Lung (tissue), 17 donors: ENCODE measurements at places on chromosomes 3 and 15.

- no peak for DNase-seq
Observed at GRCh38 chr15:56920367-56920627, 1.9 kb downstream of the TCF12 start.

GRCh38 chr3:178205740-178206139 is 330.5 kb upstream of the KCNMB2 start:
- no peak for DNase-seq

GRCh38 chr15:92958105-92958504 is 58.0 kb downstream of the CHD2 start:
- DNase-seq = no peak

DNA sequence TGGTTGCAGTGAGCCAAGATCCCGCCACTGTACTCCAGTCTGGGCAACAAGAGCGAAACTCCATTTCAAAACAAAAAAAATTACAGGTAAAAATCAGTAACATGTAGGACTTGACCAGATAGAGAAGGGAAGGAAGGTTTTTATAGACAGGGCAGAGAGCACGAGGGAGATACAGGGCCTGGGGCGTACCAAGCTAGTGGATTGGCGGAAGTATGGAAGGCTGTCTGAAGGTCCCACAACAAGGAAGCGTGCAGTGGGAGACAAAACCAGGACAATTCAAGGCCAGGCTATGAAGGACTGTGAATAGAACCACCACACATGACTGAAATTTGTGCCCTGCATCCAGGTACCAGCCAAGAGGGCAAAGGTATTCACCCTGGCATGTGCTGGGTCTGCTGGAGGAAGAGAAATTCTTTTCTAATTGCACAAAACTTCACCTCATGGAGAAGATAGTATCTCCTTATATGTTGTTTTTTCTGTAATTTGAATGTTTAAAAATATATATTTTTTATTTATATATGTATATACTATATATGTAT is 33.0 kb upstream of the BCL2A1 start:
- no peak for DNase-seq

DNA sequence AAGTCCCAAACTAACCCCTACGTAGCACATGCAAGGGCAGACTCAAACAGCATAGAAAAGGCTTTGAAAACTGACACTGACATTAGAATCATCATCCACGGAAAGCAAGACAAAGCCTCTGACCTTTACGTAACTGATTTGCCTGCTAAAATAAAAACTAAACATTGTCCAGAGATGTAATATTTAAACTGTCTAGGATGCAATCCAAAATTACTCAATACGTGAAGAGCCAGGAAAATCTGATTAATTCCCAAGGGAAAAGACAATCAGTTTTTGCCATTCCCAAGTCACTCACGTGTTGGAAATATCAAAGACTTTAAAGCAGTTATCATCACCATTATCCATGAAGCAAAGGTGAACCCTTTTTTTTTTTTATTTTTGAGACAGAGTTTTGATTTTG is 13.3 kb upstream of the IQCF1 start:
- no peak for DNase-seq

DNA sequence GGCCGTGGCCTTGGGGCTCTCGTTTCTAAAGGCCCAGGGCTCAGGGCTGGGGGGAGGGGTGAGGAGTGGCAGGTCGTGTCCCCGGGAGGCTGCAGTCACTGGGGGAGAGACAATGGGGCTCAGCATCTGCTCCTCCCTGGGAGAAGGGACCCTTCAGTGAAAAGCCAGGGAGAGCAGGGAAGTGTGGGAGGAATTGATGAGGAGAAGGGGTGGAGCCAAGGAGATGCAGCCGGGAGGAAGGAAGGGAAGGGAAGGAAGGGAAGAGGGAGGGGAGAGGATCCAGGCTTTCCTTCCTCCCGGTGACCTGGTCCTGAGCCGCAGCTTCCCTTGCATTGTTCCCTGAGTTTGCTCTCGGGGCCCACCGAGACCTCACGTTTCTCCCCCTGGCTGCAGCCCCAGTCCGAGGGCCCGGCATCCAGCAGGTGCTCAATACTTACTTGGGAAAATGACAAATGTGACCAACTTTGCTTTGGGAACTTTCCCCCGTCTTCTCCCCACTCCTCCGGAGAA is 1.4 kb upstream of the ZNF710 start:
- DNase-seq = peak; percentile 81

- DNase-seq = no peak
Observed at GRCh38 chr15:33831646-33832045, 136.7 kb upstream of the CHRM5 start.

DNA sequence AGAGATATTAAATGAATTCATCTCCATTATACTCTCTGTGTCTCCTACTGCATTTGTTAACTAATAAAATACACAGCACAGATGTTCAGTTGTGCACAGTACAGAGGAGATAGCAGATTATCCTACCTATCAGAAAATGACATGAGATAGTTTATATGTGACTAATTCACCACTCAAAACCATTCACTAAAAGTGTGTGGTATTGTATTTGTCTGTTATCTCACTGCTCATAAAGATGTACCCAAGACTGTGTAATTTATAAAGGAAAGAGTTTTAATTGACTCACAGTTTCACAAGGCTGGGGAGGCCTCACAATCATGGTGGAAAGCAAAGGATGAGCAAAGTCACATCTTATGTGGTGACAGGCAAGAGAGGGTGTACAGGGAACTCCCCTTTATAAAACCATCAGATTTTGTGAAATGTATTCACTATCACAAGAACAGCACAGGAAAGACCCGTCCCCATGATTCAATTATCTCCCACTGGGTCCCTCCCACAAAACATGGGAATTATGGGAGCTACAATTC is 936.3 kb downstream of the ROBO1 start:
- DNase-seq = no peak

DNA sequence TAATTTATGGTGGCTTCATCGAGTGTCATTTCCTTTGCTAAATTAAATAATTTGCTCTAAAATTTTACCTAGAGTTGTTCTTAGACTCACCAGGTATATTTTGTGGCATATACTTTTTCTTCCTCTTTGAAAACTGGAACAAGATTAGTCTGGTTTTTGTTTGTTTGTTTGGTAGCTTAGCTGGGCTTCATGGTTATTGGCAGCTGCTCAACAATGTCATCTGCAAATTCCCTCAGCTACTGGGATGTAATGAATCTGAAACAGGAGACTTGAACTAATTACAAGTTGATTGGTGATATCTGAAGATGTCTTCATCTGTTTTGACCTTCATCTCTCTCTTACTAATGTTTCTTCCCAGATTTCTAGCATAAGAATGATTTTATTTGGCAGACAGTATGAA is 270.5 kb upstream of the P2RY1 start:
- no peak for DNase-seq
